GOT3 (cell line): ENCODE measurements at places on chromosomes 3 and 15.

- no peak for DNase-seq
Observed at GRCh38 chr3:132522353-132522752, 74.7 kb upstream of the ACKR4 start.

- no peak for DNase-seq
Observed at GRCh38 chr3:157871838-157872460, 234.3 kb downstream of the SHOX2 start.

DNA sequence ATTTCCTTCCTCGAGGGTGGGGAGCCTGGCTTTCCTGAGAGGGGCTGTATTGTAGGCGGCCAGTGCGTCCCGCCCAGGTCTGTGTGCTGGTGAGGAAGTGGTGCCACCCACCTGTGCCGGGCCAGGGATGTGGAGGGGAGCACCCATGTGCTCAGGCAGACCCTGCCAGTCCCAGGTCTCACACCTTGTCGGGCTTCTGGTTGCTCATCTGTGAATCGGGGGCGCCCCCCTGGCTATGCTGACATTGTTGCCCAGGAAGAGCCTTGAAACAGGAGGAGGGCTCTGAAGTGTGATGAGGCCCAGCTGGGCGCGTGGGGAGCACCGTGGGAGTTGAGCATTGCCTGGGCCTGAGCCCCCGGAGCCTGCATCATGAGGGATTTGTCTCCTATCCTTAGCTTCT is 4.8 kb downstream of the FBLN2 start:
- DNase-seq = no peak

GRCh38 chr3:143559296-143559695 is 289.0 kb downstream of the SLC9A9 start:
- DNase-seq = no peak

- DNase-seq = no peak
Observed at GRCh38 chr3:14876921-14877333, 58.2 kb downstream of the FGD5 start.
